ENCODE measurements at places on chromosomes 1 and 21.
A peak's percentile ranks its signal among the peaks of the same experiment; 100 is the strongest.

GRCh38 chr1:21937372-21938121 is 437 bp upstream of the HSPG2 start:
- DNase-seq: peak; percentile 35

GRCh38 chr1:33636209-33636608 is 163.8 kb downstream of the ZSCAN20 start:
- DNase-seq: no peak

DNA sequence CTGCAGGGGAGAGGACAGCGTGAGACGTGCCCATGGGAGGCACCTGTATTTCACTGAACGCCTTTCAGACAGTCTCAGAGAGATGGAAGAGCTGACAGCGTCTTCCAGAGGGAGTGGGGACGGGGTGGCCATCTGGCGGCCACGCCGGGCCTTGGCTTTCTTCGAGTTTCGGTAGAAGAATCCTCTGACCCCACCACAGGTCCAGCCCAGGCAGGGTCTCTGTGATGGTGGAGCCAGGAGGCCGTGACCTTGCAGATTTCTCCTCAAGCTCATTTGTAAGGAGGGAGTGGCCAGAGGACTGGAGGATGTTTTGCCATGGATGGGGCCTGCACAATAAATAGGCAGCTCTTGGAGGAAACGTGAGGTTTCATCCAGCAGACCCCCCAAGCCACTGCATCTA is 47.6 kb upstream of the ADARB1 start:
- no peak for DNase-seq

- DNase-seq: no peak
Observed at GRCh38 chr1:109281680-109282496, 1.1 kb downstream of the PSRC1 start.

DNA sequence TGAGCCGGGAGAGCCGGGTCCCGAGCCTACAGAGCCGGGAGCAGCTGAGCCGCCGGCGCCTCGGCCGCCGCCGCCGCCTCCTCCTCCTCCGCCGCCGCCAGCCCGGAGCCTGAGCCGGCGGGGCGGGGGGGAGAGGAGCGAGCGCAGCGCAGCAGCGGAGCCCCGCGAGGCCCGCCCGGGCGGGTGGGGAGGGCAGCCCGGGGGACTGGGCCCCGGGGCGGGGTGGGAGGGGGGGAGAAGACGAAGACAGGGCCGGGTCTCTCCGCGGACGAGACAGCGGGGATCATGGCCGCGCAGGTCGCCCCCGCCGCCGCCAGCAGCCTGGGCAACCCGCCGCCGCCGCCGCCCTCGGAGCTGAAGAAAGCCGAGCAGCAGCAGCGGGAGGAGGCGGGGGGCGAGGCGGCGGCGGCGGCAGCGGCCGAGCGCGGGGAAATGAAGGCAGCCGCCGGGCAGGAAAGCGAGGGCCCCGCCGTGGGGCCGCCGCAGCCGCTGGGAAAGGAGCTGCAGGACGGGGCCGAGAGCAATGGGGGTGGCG is 371 bp downstream of the ARID1A start:
- no peak for DNase-seq

- DNase-seq: no peak
Observed at GRCh38 chr1:90622666-90623065, 94.4 kb downstream of the BARHL2 start.

DNA sequence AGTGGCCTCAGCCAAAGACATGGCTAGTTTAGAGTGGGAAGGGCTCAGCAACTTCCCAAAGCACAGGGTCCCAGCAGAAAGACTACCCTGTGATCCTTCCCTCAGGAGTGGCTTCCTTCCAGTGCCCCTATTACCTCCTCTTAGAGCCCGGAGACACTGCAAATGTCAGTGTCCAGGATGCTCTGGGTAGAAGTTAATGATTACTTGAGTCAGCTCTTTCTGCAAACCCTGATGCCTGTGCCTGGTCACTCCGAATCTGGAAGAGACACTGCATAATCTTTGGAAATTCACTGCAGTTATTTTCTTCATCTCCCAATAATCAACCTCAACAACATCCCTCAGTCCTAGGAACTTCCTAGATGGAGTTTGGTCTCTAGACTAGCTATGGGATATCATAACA is 27.2 kb upstream of the MGST3 start:
- no peak for DNase-seq

- DNase-seq: no peak
Observed at GRCh38 chr1:22323846-22324504, 127.7 kb upstream of the ZBTB40 start.

- DNase-seq: no peak
Observed at GRCh38 chr1:57353654-57354053, 70.2 kb downstream of the DAB1 start.

DNA sequence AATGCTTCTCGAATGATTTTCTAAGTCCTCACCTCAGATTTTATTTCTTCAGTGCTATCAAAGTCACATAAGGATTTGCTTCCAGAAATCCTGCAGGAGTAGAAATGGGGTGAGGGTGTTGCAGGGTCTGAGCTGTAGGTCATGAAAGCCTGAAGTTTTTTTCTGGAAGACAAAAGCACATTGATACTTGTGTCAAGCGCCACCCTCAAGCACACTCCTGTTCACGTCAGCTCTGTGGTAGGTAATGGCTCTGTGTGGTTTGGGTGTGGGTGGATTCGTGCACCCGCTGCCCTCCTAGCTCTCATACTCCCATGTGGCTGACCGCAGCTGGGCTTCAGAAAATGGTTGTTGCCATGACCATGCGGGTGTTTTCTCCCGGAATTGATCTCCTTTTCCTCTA is 39.9 kb downstream of the AKNAD1 start:
- no peak for DNase-seq

- DNase-seq: no peak
Observed at GRCh38 chr1:83574791-83575190, 424.1 kb downstream of the TTLL7 start.

- no peak for DNase-seq
Observed at GRCh38 chr1:101130673-101131072, 105.1 kb upstream of the DPH5 start.

DNA sequence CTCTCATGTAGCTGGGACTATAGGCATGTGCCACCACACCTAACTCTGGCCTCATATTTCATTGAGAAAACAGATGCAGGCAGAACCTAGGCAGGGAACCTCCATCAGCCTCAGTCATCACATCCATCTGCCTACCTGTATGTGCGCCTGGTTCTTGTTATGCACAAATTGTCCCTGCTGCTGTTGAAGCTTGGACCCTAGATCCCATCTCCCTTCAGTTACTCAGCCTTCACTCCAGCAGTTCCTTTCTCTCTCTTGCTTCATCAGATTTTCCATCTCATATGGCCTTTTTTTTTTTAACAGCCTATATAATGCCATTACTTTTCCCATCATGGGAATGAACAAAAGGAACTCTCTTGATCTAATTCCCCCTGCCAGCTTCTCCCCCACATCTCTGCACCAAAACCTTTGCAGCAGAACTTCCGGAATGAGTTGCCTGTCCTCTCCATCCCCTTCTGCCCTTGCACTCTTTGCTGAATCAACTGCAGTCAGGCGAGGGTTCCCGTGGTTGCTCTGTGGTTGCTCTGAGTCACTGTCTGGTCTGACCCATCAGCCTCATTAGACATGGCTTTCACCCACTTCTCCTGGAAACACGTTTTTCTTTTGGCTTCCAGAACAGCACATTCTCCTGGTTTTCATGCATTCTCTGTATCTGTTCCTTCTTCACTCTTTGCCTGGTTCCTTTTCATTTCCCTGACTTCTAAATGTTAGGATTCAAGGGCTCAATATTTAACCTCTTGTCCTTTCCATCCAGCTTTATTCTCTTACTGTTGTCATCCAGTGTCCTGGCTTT is 41.5 kb downstream of the UBE4B start:
- DNase-seq: peak; percentile 21

DNA sequence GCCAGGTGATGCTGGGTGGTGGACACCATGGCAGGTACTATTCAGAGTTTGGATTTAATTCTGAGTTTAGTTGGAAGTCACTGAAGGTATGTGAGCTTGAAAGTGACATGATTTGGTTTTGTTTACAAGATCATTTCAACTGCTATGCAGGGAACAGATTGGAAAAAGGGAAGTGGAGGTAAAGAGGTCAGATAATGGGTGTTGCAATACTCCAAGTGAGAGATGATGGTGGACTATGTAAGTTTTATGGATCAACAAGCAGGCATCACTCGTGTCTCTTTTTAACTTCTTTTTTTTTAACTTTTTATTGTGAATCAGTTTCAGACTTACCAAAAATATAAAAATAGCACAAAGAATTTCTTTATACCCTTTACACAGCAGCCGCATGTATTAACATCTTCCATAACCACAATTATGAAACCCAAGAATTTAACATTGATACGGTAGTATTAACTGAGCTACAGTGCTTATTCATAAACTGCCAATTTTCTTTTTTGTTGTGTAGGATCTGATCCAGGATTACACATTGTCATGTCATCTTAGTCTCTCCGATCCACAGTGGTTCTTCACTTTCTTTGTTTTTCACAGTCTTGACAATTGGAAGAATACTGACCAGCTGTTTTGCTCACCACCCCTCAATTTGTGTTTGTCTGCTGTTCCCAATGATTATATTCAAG is 24.9 kb upstream of the NHLH2 start:
- DNase-seq: no peak

DNA sequence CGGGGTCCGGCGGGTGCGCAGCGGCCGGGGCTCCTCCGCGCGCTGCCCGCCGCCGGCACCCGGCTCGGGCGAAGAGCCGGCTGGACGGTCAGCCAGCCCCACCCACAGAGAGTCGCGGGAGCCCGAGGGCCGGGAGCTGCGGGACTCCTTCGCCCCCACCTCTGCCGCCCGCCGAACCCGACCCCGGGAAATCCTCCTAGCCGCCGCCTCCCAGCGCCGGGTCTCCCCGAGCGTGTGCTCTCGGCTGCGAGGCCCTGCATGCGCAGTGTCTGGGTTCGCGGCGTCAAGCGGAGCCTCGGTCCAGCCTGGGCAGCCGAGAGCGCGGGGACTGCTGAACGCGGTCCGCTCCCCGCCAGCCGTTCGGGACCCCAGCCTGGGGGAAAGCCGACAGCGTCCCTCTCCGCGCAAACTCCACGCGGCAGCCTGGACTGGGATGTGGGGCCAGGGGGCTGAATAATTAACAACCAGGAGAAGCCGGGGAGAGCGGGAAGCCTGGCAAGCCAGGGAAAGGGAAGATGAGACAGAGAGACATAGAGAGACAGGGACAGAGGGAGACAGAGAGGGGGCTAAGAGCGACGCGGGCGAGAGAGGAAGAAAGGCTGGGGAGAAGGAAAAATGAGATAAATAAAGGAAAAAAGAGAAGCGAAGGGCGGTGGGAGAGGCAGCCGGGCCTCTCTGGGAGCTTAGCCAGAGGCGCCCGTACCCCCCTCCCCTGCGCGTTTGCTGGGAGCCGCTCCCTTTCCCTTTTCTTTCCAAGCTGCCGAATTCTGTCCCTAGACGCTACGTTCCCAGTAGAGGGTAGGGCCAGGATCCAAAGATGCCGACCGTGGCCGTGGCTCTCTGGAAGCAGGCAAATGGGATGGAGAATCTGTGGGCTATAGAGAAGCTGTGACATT is 64.2 kb downstream of the MEF2D start:
- no peak for DNase-seq

DNA sequence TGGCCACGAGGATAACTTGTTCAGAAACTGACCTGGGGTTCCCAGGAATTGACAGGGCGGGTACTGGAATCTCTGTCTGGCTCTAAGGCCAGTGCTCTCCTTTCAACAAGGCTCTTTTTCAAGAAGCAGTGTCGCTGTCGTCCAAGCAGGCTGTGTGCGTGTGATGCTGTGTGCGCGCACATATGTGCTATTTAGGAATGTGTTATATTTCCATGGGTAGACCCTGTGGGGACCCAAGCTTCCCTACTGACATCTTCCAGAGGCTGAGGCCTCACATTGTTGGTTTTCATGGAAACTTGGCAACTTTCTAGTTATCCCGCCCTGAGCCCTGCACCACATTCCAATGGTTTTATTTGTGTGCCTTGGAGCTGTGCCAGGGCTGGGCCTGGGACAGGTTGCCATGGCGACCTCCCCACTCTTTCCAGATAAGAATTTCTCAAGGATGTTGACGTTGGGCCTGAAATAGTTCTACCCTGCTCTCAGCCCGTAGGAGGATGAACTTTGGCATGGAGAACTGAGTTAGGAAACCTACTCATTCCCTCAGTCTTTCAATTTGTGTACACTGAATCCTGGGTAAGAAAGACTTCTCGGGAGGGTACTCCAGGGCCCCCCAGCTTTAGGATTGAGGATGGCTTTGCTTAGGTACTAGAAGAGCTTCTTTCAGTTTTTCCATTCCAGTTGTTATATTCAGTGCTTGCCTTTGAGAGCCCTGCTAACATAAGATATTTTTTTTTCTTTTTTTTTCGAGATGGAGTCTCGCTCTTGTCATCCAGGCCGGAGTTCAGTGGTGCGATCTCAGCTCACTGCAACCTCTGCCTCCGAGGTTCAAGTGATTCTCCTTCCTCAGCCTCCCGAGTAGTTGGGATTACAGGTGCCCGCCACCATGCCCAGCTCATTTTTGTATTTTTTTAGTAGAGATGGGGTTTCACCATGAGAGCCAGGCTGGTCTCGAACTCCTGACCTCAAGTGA is 38.8 kb upstream of the SRSF10 start:
- no peak for DNase-seq

- no peak for DNase-seq
Observed at GRCh38 chr1:96695954-96696353, 25.6 kb upstream of the PTBP2 start.

- DNase-seq: no peak
Observed at GRCh38 chr1:197305925-197306324, 37.9 kb downstream of the CRB1 start.

GRCh38 chr1:86913399-86913895 is 479 bp downstream of the SELENOF start:
- peak; percentile 4 for DNase-seq

- DNase-seq: no peak
Observed at GRCh38 chr1:174222166-174222949, 63.0 kb downstream of the RABGAP1L start.

GRCh38 chr1:119953266-119953998 is 57.1 kb upstream of the ADAM30 start:
- no peak for DNase-seq

GRCh38 chr21:36247316-36248010 is 72.5 kb upstream of the MORC3 start:
- DNase-seq: no peak

- no peak for DNase-seq
Observed at GRCh38 chr1:225440380-225441221, 12.8 kb upstream of the LBR start.

DNA sequence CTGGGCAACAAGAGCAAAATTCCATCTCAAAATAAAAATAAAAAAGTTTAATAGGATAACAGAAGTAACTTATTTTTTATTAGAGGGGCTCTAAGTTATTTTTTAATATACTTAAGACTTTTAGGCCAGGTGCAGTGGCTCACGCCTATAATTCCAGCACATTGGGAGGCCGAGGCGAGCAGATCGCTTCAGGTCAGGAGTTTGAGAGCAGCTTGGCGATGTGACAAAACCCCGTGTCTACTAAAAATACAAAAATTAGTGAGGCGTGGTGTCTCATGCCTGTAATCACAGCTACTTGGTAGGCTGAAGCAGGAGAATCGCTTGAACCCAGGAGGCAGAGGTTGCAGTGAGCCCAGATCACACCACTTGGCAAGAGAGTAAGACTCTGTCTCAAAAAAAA is 180.5 kb upstream of the NR5A2 start:
- DNase-seq: no peak

- no peak for DNase-seq
Observed at GRCh38 chr21:8989721-8990325, 1531.6 kb upstream of the TPTE start.
